Activated CD4-positive, alpha-beta T cell treated with anti-CD3 and anti-CD28 coated beads for 24 hours (primary cell): ENCODE measurements at places on chromosomes 16 and 17.
A peak's percentile ranks its signal among the peaks of the same experiment; 100 is the strongest.

DNA sequence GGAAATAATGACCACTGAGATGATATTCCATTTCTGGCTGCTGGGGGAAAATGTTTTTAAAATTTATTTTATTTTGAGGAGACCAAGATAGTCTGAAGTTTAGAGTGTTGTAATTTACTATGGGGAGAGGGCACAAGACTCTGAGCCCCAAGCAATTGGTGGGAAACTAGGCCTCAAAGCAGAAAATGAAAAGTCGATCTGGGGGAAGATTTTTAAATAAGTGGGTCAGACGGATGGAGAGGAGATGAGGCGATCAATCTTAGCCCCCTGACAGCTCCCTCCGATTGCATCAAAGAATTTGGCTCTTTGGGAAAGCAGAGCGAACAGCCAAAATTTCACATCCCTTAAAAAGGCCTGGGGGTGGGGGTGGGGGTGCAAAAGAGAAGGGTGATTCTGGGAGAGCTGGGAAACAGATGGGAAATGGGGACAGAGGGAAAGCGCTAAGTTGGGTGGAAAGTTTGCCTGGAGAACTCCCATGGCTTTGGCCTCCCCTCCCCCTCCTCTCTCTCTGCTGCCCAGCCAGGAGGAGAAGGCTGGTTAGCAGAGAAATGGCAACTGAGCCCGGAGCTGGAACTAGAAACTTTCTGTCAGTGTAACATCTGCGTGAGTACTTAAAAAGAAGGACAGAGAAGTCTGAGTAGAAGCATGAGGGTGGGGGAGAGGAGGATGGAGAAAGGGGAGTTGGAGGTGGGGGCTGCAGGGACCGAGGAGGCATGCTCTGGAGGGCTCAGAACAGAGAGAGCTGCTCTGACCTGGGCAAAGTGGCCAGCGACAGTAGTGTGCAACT is 1.4 kb upstream of the HOXB2 start:
- no peak for DNase-seq

GRCh38 chr17:36935671-36936454 is 1.4 kb upstream of the LHX1 start:
- DNase-seq = no peak

GRCh38 chr17:38906460-38907228 is 18.8 kb upstream of the LASP1NB start:
- no peak for DNase-seq

DNA sequence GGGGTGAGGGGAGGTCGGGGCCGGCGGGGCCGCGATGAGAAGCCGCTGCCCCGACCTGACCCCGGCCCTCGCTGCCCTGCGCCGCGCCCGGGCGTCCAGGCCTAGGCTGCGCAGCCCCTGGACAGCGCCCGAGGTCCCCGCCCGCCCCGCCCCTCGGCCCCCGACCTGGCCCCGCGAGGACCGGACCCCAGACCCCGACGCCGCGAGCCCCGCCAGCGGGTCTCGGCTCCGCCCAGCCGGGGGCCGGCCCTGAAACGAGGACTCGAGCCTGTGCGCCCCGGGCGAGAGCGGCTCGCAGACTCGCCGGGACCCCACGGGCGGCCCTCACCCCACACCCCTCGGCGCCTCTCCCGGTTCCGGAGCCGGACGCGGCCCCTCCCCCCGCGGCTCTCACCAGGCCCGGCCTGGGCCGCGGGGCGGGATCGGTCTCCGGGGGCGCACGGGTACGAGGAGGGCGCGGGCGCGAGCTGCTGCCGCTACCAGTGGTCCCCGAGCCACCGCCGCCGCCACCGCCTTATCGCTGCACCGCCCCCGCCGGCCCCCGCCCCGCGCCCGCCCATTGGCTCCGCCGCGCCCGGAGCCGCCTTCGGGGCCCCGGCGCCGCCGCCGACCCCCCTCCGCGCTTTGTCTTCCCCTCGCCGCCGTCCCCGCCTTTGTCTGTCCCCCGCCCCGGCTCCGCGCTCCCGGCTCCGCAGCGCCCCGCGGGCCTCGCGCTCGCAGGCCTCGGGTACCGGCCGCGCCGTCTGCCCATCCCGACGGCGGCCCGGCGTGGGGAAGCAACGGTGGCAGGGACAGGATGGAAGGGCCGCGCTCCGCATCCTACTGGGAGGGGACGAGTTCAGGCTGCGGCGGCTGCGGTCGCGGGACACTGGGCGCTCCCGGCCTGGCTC is at the start of gene LIMD2:
TSS of gene LIMD2 (minus strand) at position 488 of the 890 bp plus-strand sequence. CDS start 827 bp downstream, outside the sequence.
- peak; percentile 70 for DNase-seq

DNA sequence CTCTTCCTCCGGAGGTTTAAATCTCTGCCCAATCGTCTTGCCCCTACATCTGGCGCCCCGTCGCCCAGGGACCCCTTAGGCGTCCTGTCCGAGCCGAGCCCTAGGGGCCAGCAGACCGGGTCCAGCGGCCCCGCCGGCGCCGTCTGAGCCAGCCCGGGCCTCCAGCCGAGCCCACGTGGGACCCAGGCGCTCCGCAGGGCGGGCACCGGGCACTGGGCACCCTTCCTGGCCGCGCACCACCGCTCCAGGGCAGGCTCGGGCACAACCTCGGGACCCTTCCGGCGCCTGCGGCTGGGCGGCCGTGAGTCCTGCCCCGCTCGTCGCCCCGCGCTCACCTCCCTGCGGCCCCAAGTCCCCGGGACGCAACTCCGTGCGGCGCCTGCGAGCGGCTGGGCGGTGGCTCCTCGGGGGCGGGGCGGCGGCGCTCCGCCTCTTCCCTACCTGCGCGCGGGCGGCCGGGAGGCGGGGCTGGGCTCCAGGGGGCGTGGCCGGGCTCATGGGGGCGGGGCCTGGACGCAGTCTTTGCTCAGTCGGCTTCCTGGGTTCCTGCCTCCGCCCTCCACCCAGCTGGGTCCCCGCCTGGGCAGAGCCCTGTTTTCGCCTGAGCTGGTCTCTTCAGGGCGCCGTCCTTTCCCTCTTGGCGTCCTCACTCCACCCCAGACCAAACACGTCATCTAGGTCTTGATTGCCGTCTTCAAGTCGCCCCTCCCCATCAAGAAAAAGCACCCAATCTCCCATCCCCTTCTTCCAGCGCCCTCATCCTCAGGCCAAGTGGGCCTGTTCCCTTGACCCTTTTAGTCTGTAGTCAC is at the start of gene RHBDF2:
TSS of gene RHBDF2 (minus strand) at position 406 of the 809 bp plus-strand sequence. CDS start 19,899 bp downstream, outside the sequence.
- DNase-seq = peak; percentile 98

GRCh38 chr16:4347765-4348509 is 3.2 kb downstream of the PAM16 start:
- DNase-seq = no peak

DNA sequence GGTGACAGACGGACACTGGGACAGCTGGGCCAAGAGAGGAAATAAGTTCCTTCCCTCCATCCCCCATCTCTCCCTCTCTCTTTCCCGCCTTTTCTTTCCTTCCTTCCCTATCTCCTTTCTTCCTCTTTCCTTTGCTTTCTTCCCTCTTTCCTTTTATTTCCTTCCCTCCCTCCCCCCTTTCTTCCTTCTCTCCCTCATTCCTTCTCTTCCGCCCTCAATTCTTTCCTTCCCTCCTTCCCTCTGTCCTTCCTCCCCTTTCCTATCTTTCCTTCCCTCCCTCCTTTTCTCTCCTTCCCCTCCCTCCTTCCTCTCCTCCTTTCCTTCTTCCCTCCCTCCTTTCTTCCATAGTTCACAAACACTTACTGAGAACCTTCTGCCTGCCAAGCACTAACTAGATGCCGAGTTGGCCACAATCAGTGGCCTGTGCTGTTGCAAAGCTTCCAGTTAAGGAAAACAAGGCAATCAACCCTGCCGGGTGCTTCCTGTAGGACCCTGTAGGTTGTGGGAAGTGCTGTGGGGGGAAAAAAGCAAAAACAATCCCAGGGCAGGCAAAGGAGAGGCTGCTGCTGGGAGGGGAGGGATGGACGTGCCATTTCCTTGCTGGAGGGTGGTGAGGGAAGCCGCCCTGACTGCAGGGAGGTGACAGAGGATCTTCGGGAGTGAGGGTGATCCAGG is 31.7 kb downstream of the ABCC6 start:
- no peak for DNase-seq

DNA sequence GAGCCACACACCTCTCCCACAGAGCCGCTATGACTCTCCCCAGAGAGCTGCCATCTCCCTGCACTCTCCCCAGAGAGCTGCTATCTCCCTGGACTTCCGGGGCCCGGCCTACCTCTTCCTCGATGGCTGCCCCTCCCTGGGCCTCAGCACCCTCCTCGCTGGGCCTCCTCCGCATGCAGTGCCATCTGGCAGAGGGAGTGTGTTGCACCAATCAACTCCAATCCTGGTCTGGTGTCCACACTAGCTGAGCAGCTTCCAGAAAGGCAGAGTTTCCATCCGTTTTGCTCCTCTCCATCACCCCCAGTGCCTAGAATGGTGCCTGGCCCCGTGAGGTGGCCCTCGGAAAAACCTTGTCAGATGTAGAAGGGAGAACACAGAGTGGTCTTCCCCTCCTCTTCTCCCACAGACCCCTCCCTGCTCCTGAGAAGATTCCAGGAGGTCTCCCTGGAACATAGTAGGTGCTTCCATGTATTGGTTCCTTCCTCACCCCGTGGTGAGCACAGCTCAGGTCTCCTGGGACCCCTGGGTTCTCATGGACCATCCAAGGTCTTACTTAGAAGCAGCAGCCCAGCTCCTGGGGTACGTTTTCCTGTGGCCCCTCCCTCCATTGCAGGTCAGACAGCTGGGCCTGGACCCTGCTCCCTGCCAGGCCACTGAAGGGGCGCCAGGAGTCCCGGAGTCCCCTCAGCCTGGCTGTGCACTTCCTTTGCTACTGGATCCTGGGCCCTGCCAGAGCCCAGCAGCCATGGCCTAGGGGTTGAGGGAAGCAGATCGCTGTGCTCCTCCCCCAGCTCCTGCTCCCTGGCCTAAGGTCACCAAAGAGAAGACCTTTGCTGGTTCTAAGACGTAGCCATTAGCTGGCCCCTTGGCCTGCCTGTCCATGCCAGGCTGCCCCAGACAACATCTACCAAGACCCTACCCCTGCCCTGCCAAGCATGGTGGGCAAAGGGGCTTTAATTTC is 233.8 kb upstream of the GSE1 start:
- no peak for DNase-seq

- peak; percentile 78 for DNase-seq
These were observed 7.0 kb downstream of the CORO6 start for GRCh38 chr17:29615492-29616299.

DNA sequence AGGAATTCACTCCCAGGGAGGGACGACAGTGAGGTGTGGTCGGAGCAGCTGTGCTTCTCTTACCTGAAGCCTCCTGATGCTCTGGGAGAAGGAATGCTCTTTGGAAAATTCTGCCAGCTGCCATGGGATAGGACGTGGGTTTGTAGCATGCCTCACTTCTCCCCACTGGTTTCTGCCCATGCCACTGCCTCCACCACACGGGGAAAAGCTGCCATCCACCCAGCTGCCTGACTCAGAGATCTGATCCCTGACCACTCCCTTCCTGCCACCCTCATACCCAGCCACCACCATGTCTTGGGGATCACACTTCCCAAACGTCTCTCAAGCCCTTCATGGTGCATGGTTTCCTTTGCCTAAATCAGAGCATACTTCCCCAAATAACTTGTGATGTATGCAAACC is 80.0 kb downstream of the CPPED1 start:
- no peak for DNase-seq

GRCh38 chr16:11232852-11233726 is 22.9 kb downstream of the SOCS1 start:
- peak; percentile 76 for DNase-seq

DNA sequence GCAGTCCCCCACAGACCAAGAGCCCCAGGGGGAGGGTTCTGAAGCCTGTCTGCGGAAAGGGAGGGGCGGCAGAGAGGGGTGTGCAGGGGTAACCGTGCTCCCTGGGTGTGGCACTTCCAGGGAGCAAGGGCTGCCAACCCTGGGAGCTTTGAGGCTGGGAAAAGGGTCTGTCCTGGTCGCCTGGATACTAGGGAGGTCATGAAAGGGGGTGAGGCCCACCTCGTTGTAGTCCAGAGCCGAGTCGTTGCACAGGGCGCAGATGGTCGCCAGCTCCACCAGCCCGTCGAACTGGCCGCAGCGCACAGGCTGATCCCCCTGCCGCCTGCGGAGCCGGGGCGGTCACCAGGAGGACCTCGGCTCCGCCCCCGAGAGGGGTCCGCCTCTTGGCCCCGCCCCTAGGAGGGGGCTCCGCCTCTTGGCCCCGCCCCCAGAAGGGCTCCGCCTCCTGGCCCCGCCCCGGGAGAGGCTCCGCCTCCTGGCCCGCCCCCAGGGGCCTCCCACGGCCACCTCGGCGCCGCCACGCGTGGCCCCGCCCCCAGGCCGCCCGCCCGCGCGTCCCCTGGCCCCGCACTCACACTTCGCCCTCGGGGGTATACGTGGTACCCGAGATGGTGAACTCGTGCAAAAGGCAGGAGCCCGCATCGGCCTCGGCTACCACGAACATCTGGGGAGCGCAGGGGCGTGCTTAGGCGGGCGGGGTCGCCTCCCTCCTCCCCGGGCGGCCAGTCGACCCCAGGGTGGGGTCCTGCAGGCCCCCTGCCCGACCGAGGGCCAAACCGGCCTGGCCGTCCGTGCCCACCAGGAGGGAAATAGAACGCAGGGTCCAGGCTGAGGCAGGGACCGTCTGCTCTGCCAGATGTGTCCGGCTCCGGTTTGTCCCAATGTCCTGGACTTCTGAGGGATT is 19.5 kb downstream of the ATP2A3 start:
- no peak for DNase-seq

- DNase-seq = peak; percentile 55
These were observed at the start of gene KIFC3 for GRCh38 chr16:57802341-57803133. KIFC3 (minus strand) TSS chr16:57802491; CDS start chr16:57798243, 4,248 bp downstream.

GRCh38 chr16:252366-253337 is 18.0 kb downstream of the FAM234A start:
- DNase-seq = no peak

DNA sequence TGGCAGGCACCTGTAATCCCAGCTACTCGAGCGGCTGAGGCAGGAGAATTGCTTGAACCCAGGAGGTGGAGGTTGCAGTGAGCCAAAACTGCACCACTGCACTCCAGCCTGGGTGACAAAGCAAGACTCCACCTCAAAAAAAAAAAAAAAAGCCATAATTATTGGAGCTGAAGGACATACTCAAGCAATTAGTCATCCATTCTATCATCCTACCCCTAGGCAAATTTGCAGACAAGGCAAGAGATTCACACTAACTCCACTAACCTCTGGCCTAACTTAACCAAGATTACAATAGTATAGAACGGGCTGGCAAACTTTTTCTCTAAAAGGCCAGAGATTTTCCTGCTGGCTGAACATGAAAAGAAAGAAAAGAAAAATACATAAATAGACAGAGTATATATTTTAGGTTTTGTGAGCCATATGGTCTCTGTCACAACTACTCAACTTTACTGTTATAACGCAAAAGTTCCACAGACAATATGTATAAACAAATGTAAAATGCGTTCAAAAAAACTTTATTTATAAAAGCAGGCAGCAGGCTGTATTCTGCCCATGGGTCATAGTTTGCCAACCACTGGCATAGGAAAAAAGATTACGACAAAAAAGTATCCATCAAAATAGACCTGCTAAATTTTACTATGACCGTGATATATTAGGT is 29.7 kb downstream of the BRIP1 start:
- no peak for DNase-seq

- no peak for DNase-seq
These were observed 5.8 kb downstream of the THOC6 start for GRCh38 chr16:3029491-3030221.

DNA sequence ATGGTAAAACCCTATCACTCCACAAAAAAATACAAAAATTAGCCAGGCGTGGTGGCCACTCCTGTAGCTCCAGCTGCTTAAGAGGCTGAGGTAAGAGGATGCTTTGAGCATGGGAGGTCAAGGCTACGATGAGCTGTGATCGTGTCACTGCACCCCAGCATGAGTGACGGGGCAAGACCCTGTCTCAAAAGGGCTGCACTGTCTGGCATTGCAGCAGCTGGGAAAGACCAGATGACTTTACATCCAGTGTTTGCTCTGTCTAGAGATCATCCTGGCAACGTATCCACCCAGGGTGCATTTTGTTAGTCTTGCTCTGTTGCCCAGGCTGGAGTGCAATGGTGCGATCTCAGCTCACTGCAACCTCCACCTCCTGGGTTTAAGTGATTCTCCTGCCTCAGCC is 52.0 kb downstream of the MRM3 start:
- DNase-seq = no peak

- DNase-seq = no peak
These were observed 205.1 kb upstream of the ELAC2 start for GRCh38 chr17:13222975-13223374.
